Activated CD4-positive, CD25-positive, alpha-beta regulatory T cell (primary cell): ENCODE measurements at places on chromosomes 5 and 9.

GRCh38 chr9:116907989-116908388, 220.9 kb downstream of the TRIM32 start:
- DNase-seq = no peak

- no peak for DNase-seq
Observed at GRCh38 chr5:178307267-178308045, 74.9 kb upstream of the PHYKPL start.

- no peak for DNase-seq
Observed at GRCh38 chr5:140223567-140223966, 48.6 kb downstream of the CYSTM1 start.

GRCh38 chr5:82745016-82745415, 332.2 kb downstream of the TMEM167A start:
- no peak for DNase-seq

GRCh38 chr5:87746341-87746740, 333.6 kb upstream of the CCNH start:
- DNase-seq = no peak

DNA sequence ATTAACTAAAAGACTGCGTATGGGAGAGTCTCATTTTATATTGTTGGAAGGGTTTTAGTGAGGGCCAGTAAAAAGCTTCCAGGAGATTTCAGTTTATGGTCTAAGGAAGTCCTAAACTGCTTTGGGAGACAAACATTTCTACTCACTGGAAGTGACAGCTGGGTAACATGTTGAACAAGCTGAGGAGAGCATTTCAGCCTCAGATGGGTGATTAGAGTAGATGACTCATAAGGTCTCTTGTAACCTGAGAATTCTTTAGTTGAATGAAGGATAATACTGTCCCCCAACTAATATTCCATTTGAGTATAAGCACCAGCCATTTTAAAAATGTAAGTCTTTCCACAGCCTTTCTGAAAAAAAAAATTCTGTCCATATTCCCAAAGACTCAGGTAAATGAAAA, 218.0 kb upstream of the C9orf72 start:
- no peak for DNase-seq

DNA sequence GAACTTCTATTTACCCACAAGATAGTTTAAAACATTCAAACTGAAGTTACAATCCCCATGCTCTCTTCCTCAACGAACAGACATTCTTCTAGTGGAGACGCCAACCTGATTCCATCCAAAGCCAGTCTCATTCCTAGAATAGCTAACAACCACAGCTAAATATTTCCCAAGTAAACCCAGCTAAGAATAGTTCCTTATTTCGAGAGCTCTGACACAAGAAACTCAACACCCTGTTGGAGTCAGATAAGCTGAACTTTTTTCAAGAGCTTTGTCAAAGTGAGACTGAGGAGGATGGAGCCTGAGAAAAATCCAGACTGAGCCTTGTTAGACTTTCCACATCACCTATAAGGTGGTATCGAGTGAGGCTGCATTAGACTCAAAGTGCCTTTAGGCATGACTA, 56.7 kb upstream of the RPS23 start:
- DNase-seq = no peak
